Epithelial cell of esophagus (primary cell): ENCODE measurements at places on chromosomes 5 and 9.

DNA sequence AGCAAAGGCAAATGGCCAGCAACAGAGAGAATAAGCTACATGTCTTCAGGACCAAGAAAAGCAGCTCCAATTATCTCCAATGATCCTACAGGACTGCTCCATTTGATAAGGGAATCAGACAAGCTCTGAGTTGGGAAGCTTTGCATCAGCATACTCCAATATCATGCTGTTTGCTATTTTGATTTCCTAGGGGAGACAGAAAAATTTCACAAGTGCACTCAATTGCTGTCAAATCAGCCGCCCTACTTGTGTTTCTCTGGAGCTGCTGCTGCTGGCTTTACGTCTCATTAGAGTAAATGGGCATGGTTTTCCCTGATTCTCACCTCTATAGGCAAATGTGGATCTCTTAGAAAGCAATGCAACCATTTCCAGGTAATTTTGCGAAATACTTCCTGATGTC is 201.7 kb downstream of the PRELID2 start:
- no peak for DNase-seq

DNA sequence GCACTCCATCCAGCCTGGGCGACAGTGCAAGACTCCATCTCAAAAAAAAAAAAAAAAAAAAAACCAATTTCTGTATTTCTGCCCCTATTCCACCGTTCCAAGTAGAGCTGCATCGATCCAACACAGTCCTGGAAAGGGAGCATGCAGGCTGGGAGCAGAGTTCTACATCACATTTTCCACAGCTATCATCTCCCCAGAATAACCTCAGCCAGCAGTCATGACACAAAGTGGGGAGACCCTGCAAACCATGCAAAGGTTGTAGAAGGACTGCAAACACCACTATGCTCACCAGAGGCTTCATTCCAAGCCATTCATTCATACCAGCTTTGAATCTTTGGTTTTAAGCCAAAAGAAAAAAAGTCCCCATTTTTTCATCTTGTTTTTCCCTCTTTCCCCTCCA is 20.8 kb upstream of the ZNF354A start:
- DNase-seq: no peak

DNA sequence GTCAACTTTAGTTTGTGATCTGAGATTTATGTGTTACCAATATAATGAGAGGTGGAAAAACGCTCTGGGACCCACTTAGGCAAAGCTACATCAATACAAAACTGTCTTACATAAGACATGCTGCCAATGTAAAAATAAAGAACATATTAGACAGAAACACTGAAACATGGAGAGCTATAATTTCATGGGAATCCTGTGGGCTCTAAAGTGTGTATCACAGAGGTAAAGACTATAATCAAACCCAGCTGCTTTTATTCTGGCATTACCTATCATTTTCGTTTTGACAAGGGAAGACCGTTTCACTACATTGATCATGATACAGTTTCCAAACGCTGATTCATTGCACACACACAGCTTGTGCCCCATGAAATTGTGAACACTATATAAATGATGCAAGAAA is 400.5 kb upstream of the TUSC1 start:
- DNase-seq: no peak

- DNase-seq: peak; percentile 98
Measured at GRCh38 chr5:135386886-135387628, 12.0 kb downstream of the MACROH2A1 start.

DNA sequence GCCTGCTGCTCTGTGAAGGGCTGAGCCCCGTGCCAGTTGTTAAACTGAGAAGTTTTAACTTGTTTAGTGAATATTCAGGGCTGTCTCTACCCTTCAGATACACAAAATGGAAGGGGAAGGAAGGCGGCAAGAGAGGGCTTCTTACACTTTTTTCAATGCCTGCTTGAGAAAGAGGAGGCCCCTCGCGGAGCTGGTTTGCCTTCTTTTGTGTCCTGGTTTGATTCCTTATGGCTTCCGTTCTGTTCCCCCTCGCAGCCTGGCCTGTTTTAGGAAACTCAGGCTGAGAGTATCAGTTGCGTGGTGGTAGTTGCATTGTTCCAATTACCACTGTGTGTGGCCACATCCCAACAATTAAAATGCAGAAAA is 1.0 kb downstream of the FAM53C start:
- peak; percentile 36 for DNase-seq

GRCh38 chr9:33175649-33176325 is 8.7 kb upstream of the B4GALT1 start:
- DNase-seq: no peak
